ENCODE measurements at places on chromosomes 2 and 18. TPM values are rescaled to one million over a fixed set of nuclear protein-coding genes. Genes with fewer than 3 reads are reported as not detected.

CELF4 gene
- not detected for total RNA-seq

LYPD6 gene
- 14.1 TPM for total RNA-seq

DARS1 gene
- total RNA-seq, result 79.0 TPM

TMEM17 gene
- total RNA-seq, result 0.51 TPM

SP140 gene
- 0.09 TPM for total RNA-seq

GATA6 gene
- total RNA-seq, result 0.98 TPM

RIT2 gene
- not detected for total RNA-seq

STK16 gene
- 24.3 TPM for total RNA-seq

CXCR1 gene
- not detected for total RNA-seq

SLC4A5 gene
- total RNA-seq, result not detected

SERPINB13 gene
- not detected for total RNA-seq

TGFA gene
- 22.6 TPM for total RNA-seq

EPAS1 gene
- total RNA-seq, result 283 TPM

SLC5A7 gene
- total RNA-seq, result not detected

AGXT gene
- total RNA-seq, result not detected

CCDC121 gene
- total RNA-seq, result 2.8 TPM

Data from dermis blood vessel endothelial cell (primary cell).